T-helper 2 cell treated with Interferon-gamma antibody and Interleukin-4, amounts not matched to agents 5 μg/mL and 100 μg/mL, for 36 hours (primary cell): ENCODE measurements at places on chromosomes 16 and 17.

GRCh38 chr16:87276091-87276701 lies 41.0 kb downstream of the C16orf95 start:
- DNase-seq: no peak

- no peak for DNase-seq
Measured at GRCh38 chr16:57556941-57557541, 14.6 kb downstream of the ADGRG5 start.

GRCh38 chr16:31010585-31011325 lies at the start of gene STX1B:
Gene STX1B (minus strand): TSS chr16:31010638. CDS start chr16:31010396, 242 bp downstream.
- no peak for DNase-seq

GRCh38 chr17:601926-602303 lies 112.7 kb downstream of the VPS53 start:
- no peak for DNase-seq

- DNase-seq: no peak
Measured at GRCh38 chr16:2208308-2208707, 2.4 kb downstream of the BRICD5 start.

DNA sequence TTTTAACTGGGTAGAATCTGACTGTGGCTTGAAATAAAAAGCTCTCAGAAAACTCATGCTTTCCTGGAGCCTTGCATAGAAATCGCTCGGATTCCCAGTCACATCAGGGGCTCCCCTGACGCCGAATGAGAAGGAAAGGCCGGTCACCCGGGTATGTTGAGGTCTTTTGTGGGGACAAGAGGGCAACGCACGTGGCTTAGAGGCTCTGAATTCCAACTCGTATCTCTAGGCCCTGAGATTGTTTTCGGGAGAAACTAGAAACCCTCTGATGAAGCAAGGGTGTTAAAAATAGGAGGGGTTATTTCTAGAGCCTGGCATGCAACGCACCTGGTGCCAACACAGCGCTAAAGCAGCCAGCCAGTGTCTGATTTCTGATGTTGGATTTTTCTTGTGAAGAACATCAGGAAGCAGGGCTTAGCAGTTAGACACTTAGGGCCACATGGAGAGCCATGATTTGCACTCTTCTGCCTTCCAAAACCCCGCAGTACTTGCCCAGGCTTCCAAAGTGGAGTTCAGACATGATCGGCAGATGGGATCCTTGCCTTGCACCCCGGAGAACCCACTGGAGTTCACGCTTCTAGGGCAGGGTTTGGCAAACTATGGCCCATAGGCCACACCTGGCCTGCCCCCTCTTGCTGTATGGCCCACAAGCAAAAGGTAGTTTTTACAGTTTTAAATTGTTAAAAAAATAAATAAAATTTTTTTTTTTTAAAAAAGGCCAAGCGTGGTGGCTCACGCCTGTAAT lies 12.6 kb downstream of the CACNG1 start:
- DNase-seq: no peak

DNA sequence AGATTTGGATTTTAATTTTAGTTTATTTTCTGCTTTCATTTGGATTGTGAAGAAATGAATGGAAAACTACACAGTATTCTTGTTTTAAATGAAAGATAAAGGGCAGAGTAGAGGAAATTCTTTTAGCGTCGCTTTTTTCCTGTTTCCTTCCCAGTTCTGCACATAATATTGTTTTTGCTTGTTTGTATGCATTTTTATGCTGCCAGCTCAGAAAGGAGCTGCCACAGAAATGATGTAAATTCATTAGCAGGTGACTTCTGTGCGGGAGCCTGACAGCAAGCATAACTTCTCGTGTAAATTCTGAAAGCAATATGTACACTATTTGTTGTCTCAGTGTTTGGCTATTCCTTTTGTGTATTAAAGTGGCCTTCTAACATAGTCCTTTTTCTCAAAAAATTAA lies 234.6 kb downstream of the PHKB start:
- DNase-seq: no peak

DNA sequence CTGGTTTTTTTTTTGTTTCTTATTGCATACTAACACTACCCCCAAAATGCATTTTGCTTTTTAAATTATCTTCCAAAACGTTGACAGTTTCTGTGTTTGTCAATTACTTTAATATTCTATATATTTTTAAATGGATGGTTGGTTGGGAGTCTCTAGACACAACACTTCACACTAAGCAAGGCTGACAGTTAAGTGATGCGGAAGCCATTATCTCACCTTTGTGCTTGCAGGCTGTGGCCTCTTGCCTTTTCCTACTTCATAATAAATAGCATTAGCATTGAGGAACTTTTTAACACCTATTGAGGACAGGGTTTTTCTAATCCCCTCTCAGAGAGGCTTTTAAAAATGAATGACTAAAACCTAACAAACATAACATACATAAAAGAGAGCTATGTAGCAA lies 280.8 kb upstream of the TBX2 start:
- no peak for DNase-seq
